NCI-H524 treated with DMSO at 0.1 percent for 48 hours (cell line): ENCODE measurements at places on chromosomes 5 and 9.

DNA sequence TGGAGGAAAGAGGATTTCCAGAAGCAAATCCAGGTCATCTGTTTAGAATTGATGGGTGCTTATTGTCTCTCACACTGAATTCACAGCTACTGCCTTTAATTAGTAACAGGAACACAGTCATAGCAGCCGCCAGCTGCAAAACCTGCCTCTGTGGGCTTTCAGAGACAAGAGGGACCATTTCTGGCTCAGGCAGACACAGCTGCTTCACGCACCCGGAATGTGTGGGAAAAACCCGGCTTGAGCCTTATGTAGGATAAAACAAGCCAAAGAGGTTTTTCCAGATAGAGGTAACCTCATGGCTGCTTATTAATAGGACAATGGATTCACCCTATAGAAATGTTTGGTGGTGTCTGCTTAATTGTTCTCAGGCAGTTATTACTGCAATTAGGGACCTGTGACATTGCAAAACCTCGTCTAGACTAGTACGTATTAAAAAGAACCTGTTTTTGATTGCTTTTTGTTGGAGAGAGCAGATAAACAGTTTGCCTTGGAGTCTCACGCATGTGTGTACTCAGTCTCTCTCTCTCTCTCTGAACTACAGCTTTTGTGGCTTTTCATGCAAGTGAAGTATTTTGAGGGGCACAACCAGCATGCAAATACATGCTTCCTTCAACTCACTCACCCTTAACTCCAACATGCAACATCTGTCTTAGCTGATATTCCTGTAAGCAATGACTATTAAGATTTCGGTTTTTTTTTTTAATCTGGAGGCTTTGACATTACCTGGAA, 302.7 kb downstream of the PLK2 start:
- DNase-seq: no peak

- DNase-seq: no peak
Measured at GRCh38 chr9:21933865-21934264, 60.3 kb downstream of the CDKN2A start.

GRCh38 chr5:76384705-76385104, 18.4 kb upstream of the IQGAP2 start:
- no peak for DNase-seq

GRCh38 chr5:153783362-153783658, 255.4 kb downstream of the FAM114A2 start:
- no peak for DNase-seq

GRCh38 chr9:90092508-90092907, 487.7 kb downstream of the GADD45G start:
- DNase-seq: no peak

- DNase-seq: no peak
Measured at GRCh38 chr5:83343299-83343698, 128.2 kb upstream of the VCAN start.

DNA sequence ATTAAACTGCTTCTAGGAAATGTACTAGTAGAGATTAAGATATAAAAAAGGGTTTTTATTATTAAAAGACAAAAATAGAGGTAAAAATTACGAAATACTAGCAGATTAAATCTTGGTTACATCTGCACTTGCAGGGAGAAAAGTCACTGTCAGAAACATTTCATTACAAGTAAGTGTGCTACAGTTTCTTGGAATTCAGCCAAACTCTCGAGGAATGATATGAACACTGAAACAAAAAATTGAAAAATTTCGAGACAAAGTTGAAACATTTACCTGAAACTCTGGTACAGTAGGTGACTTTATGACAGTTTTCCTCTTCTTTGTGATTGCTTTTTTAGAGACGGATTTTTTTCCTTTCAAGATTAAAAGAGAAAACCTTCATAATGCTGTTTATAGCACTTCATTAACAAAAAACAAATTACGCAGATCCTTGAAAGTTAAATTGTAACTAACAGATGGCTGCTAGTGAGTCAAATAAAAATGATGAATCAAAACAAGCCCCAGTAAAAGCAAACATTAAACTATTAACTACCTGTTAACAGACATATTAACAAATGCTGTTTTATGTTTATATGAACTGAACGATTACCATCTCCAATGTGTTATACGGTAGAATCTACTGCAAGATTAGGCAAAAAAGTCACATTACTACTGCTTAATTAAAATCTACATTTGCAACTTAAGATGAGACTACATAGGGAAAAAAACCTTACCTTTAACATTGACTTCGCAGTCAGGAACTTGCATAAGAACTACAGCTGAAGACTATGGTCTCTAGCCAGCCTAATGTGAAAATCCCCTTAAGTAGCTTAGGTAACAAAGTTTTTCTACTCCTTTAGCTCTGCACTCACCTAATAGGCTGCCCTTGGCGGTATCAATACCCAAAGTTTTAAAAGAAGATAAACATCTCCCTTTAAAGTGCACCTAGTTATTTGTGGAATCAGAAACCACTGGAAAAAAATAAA, 61.4 kb downstream of the RANBP6 start:
- no peak for DNase-seq
